Calu3 (cell line): ENCODE measurements at places on chromosomes 1 and 21. TPM values are rescaled to one million over a fixed set of nuclear protein-coding genes. Genes with fewer than 3 reads are reported as not detected.

DNA sequence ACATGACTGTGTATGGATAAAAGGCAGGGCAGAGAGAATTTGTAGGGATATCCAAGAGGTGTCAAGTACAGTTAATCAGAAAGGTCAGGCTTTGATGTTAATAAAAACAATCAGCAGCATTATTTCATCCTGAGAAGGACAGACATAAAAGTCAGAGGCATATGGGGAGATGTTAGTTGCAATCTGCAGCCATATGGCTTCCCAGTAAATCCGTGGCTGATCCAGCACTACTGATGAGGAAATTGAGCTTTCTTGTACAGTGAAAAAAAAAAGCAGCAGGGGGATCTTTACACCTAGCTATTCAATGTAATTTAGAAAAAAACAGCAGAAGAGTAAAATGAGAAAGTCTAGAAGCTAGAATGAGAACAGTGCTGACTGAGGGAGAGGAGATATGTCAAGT is 2.2 kb upstream of the SPRR1B start:
- no peak for DNase-seq

DNA sequence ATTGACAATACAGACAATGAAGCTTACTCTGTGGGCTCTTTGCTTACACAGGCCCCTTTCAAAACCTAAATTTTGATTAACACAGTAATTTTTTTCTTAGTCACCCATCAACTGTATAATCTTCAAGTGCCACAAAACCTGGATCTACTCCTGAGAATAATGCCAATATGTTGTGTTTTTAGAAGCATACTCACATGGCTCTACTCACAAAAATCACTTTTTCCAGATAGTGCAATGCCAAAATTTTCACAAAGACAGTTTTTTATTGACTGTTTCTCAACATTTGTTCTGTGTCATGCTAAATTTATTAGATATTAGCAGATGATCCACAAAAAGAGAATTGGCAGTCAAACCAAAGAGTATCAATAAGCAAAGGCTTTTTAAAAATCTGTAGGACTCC is 493.7 kb upstream of the C1orf87 start:
- no peak for DNase-seq

DNA sequence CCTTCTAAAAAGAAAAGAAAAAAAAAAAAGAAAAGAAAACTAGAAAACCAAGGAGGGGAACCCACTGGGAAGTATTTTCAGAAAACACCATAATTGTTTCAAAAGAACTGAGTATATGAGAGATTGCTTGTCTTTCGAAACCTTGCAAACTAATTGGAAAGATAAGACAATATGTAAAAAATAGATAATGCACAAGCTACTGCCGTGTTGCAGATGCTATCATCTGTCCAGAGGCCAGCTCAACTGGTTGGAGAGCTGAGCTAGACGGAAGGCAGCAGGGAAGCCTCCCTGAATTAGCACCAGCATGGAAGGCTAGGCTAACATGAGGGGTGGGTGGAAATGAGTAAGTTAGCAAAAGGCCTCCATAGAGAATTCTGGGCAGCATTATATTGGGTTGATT is 16.2 kb upstream of the CACHD1 start:
- no peak for DNase-seq

- no peak for DNase-seq
Measured at GRCh38 chr21:24881506-24881905, 725.8 kb downstream of the MRPL39 start.

GRCh38 chr1:77762072-77762476 is 2.4 kb upstream of the USP33 start:
- peak; percentile 42 for DNase-seq

- no peak for DNase-seq
Measured at GRCh38 chr1:203316626-203317093, 11.3 kb downstream of the BTG2 start.

- no peak for DNase-seq
Measured at GRCh38 chr1:8790987-8791386, 26.5 kb downstream of the RERE start.

- no peak for DNase-seq
Measured at GRCh38 chr1:47756411-47756810, 240.8 kb downstream of the TRABD2B start.

GRCh38 chr1:16207318-16208269 is 4.9 kb downstream of the ARHGEF19 start:
- no peak for DNase-seq

- DNase-seq: no peak
Measured at GRCh38 chr1:57218487-57219079, 205.3 kb downstream of the DAB1 start.

DNA sequence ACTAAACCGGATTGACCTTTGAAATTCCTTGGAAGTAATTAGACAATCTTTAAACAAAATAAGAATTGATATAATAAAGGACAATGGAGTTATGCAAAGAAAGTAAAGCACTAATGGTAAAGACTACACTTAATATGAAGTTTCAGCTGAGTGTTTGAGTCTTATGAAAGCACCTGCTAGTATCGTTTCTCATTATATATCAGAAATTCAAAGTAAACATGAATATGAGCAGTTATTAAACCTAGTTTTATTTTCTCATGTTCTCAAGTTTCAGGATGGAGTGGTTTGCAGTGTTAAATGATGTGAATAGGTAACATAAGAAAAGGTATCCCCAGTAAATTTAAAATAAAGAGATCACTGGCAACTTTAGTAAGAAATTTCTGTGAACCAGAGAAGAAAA is 188.6 kb downstream of the ZP4 start:
- no peak for DNase-seq

- no peak for DNase-seq
Measured at GRCh38 chr1:81369833-81370232, 430.9 kb upstream of the ADGRL2 start.

DNA sequence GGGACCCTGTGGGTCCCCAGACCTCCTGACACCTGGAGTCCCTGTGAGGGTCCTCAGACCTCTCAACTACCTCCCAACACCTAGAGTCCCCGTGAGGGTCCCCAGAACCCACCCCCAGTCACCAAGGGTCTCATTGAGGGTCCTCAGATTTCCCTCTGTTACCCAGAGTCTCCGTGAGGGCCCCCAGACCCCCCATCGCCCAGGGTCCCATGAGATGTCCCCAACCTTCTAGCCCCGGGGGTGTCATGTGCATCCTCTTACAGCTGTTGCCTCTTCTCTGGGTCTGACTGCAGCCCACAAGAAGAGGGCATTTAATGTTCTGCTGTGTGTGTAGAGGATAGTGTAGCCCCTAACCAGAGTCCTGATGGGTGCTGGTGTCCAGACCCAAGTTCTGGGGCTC is 2.0 kb upstream of the GJC2 start:
- DNase-seq: no peak

DNA sequence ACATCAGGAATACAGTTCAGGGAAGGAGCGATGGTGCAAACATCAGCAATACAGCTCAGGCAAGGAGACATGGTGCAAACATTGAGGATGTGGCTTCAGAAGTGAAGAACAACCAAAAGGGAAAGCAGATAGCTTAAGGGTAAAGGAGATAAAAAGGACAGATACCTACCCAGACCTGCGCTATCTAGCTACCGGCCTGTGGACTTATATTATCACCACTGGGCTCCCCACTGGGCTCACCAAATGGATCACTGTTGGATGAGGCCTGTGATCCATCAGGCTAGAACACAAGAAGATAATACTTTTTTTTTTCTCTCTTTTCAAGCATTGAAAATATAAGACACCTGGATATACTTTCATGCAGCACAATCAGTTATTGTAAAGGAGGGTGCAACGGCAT is 44.7 kb upstream of the C8B start:
- DNase-seq: no peak

DNA sequence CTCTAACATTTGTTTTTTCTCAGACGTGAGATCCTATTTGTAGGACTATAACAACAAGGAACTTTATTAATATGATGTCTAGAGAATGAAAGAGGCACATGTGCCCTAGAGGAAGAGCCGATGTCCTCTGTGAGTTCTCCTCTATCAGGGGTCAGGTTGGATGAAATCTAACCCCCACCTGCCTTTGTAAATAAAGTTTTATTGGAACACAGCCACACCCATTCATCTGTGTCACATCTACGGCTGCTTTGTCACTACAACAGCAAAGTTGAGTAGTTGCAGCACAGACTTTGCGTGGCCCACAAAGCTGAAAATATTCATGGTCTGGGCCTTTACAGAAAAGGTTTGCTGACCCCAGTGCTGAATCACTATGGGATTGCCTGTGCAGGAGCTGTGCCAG is 571 bp upstream of the CAPN9 start:
- DNase-seq: no peak

- DNase-seq: peak; percentile 30
Measured at GRCh38 chr1:30618335-30618747, 105.0 kb downstream of the MATN1 start.

- DNase-seq: no peak
Measured at GRCh38 chr1:169024800-169025271, 81.7 kb upstream of the ATP1B1 start.

GRCh38 chr1:9996624-9997582 is at the start of gene RBP7:
RBP7 (plus strand) TSS chr1:9997228; CDS start chr1:9997259, 31 bp downstream.
- DNase-seq: peak; percentile 3

GRCh38 chr1:195466639-195467038 is 1141.6 kb downstream of the KCNT2 start:
- no peak for DNase-seq

GRCh38 chr1:96259399-96259798 is 462.2 kb upstream of the PTBP2 start:
- no peak for DNase-seq

- peak; percentile 64 for DNase-seq
Measured at GRCh38 chr1:72283307-72284083, 1.2 kb upstream of the NEGR1 start.

DNA sequence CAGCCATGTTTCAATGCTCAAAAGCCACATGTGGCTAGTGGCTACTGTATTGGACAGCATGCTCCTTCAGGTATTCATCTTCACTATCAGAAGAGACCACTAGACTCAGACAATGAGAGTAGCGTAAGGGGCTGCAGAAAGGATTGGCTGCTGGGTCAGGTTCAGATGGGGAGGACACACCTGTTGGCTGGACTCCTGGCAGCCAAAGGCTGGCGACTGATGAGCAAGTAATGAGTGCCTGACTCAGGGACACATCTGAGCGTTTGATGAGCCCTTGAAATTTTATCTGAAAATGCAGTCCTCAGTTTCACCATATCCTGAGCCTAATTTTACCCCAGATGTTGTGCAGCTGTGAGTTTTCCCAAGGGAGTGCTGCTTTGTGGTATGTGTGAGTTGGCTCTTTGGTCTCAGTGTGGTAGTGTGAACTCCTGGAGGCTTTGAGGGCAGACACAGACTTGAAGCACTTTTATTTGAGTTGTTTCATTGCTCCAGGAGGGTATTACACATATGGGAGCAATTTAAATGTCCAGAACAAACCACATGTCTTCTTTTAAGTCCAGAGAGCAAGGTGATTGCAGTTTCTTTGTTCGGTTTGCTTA is 9.6 kb downstream of the ST6GALNAC3 start:
- no peak for DNase-seq

GRCh38 chr1:59697150-59697800 is 117.5 kb upstream of the HOOK1 start:
- peak; percentile 19 for DNase-seq

DNA sequence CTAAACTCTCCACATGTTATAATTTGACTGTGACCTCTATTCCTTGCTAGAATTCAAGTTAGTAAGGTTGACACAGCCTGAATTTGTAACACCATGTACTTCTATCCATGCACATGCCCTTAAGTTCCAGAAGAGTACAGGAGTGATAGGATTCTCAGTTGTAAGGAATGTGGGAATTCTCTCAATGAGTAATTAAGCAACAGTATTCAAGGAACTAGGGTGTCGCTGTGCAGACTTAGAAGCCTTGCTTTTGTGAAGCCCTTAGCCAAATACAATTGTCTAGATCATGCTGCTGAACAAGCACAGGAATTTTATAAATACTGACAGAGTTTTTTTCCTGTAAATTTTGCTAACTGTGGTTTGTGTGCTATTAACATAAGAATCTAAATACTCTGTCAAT is 276.3 kb upstream of the PTBP2 start:
- DNase-seq: no peak

DNA sequence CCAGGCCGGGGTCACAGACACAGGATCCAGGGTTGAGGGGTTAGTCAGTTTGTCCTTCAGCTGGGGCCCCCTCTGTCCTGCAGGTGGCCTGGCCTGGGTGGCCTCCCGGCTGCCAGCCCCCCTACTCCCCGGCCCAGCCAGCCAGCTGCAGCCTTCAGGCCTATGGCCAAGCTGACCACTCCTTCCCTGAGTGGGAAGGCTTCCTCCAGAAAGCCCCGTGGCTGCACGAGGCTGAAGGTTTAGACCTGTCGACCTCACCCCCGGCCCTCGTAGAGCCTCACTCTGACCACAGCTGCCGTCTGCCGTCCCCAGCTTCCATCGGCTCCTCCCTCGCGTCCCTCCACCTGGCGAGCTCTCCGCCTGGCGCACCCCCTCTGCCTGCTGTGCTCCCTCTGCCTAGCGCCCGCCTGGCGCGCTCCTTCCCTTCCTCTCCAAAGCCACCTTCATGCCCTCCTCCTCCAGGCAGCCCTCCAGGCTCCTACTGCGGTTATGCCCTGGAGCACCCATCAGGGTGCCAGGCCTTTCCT is 9.6 kb downstream of the TTLL10 start:
- DNase-seq: no peak

DNA sequence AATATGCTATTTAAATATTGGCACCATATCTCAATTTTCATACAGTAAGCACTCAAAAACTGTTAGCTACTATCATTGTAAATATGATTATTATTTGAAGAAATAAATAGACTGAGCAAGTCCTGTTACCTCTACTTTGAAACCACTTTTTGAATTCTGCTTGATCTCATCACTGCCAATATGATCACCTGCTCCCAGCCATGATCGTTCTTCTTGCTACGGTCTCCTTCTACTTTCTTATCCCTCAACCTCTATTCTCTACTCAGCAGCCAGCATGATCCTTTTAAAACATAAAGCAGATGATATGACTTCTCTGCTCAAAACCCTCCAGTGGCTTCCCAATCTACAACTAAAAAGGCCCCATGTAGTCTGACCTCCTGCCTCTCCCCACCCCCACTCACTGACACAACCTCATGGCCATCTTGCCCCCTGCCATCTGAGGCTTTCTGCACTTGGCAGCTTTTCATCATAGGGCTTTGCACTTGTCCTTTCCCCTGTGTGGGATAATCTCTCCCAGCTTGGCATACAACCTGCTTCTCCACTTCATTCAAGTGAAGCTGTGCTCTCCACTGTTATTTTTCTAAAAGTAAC is 27.2 kb downstream of the CD34 start:
- no peak for DNase-seq

The GBP2 gene
- total RNA-seq: 29.7 and 37.8 TPM in 2 replicates

The CSMD2 gene
- not detected in 2 replicates for total RNA-seq

The MEGF6 gene
- total RNA-seq: 32.4 and 33.8 TPM in 2 replicates

The VASH2 gene
- 4.7 and 5.8 TPM in 2 replicates for total RNA-seq

The MARCKSL1 gene
- total RNA-seq: 169 and 193 TPM in 2 replicates

The TEDDM1 gene
- not detected in 2 replicates for total RNA-seq

The CFAP107 gene
- total RNA-seq: not detected in 2 replicates

The UBIAD1 gene
- 13.7 and 14.1 TPM in 2 replicates for total RNA-seq

The NID1 gene
- 4.4 and 8.6 TPM in 2 replicates for total RNA-seq

The SOAT1 gene
- 134 and 190 TPM in 2 replicates for total RNA-seq

The RNF186 gene
- total RNA-seq: not detected in 2 replicates

The RAB3B gene
- 0.31 and 0.49 TPM in 2 replicates for total RNA-seq

The APOBEC4 gene
- total RNA-seq: not detected in 2 replicates

The TTC3 gene
- 66.2 and 68.0 TPM in 2 replicates for total RNA-seq

The BNIPL gene
- 1.2 and 2.4 TPM in 2 replicates for total RNA-seq

The NR0B2 gene
- total RNA-seq: 0.32 TPM in 1 of 2 replicates, not detected in the other

The HLX gene
- 0.09 and 0.32 TPM in 2 replicates for total RNA-seq

The ZP4 gene
- total RNA-seq: not detected in 2 replicates

The PCSK9 gene
- 31.8 and 41.6 TPM in 2 replicates for total RNA-seq

The OR2G6 gene
- total RNA-seq: not detected in 2 replicates

The BSDC1 gene
- total RNA-seq: 48.5 and 49.4 TPM in 2 replicates

The FMO1 gene
- total RNA-seq: not detected in 2 replicates

The TAS1R1 gene
- not detected in 2 replicates for total RNA-seq

The EPHA10 gene
- 7.8 and 10.7 TPM in 2 replicates for total RNA-seq

The PDIK1L gene
- total RNA-seq: 11.4 and 11.9 TPM in 2 replicates
